Smooth muscle cell of trachea (primary cell): ENCODE measurements at places on chromosomes 1 and 21. TPM values are rescaled to one million over a fixed set of nuclear protein-coding genes. Genes with fewer than 3 reads are reported as not detected.

The COL24A1 gene
- total RNA-seq: 0.83 and 0.87 TPM in 2 replicates

The FAM78B gene
- 0.29 and 0.50 TPM in 2 replicates for total RNA-seq

The XCL1 gene
- total RNA-seq: not detected in 2 replicates

The RGS8 gene
- total RNA-seq: under 0.01 TPM in 1 of 2 replicates, not detected in the other

The UMODL1 gene
- total RNA-seq: not detected in 2 replicates

The FAM151A gene
- not detected in 2 replicates for total RNA-seq

The LRRIQ3 gene
- 0.83 and 1.0 TPM in 2 replicates for total RNA-seq

The KDF1 gene
- not detected in 2 replicates for total RNA-seq

The F13B gene
- not detected in 2 replicates for total RNA-seq
